SK-N-SH (cell line): ENCODE measurements at places on chromosomes 1 and 21. TPM values are rescaled to one million over a fixed set of nuclear protein-coding genes. Genes with fewer than 3 reads are reported as not detected.
A peak's percentile ranks its signal among the peaks of the same experiment; 100 is the strongest.

The MPL gene
- polyA plus RNA-seq = not detected in 2 replicates

The CDKN2C gene
- 27.0 and 29.4 TPM in 2 replicates for polyA plus RNA-seq

The GCSAML gene
- not detected in 2 replicates for polyA plus RNA-seq

- no peaks in the 10 kb centered on the region for H3K36me3 ChIP-seq
- H3K4me3 ChIP-seq = no peak overlapping the region
- H3K4me1 ChIP-seq = no peaks in the 10 kb centered on the region
- no peaks in the 10 kb centered on the region for H3K27me3 ChIP-seq
Measured at GRCh38 chr21:41775149-41775472, 8.3 kb upstream of the RIPK4 start.

The FCAMR gene
- polyA plus RNA-seq = not detected in 2 replicates

The PEAR1 gene
- 1.2 and 1.7 TPM in 2 replicates for polyA plus RNA-seq

The KRTAP19-1 gene
- polyA plus RNA-seq = not detected in 2 replicates

GRCh38 chr1:113742515-113742914 lies 16.8 kb downstream of the PHTF1 start:
- no peak overlapping the region for H3K4me3 ChIP-seq
- peaks cover 9% of the 10 kb centered on the region for H3K4me1 ChIP-seq
- H3K36me3 ChIP-seq = peaks cover 42% of the 10 kb centered on the region
- H3K27me3 ChIP-seq = no peaks in the 10 kb centered on the region

DNA sequence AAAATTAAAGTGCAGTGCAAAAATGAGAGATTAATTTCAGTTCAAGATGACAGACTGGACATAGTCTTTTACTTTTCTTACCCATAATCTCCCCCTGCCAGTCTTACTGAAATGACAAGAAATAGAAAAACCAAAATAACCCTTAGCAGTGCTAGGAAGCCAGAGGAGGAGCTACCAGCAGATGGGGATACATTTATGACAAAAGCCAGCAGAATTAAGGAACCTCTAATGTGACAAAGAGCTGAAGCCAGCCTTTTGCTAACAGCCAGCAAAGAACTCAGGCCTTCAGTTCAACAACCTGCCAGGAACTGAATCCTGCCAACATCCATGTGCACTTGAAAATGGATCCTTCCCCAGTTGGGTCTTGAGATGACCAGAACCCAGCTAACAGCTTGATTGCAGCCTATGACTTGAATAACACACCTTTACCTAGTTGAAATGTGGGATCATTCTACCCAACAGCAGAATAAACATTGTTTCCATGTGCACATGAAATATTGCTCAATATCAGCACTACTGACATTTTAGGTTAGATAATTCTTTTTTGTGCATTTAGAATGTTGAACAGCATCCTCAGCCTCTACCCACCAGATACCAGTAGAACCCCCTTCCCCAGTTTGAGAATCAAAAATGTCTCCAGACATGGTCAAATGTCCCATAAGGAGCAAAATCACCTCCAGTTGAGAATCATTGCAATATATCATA lies 7.9 kb upstream of the TRAF5 start:
- DNase-seq = no peak
- H3K36me3 ChIP-seq = peaks cover 28% of the 10 kb centered on the region
- no peaks in the 10 kb centered on the region for H3K4me1 ChIP-seq
- H3K4me3 ChIP-seq = no peak overlapping the region
- H3K27me3 ChIP-seq = no peaks in the 10 kb centered on the region

The GALNT2 gene
- polyA plus RNA-seq = 99.8 and 118 TPM in 2 replicates

GRCh38 chr1:40694353-40694874 lies 2.9 kb downstream of the NFYC start:
- DNase-seq = no peak
- peaks cover 17% of the 10 kb centered on the region; the same call in 1 of the 2 replicates for H3K4me1 ChIP-seq
- peaks cover 1% of the 10 kb centered on the region for H3K36me3 ChIP-seq
- H3K27me3 ChIP-seq = no peaks in the 10 kb centered on the region
- no peak overlapping the region for H3K27ac ChIP-seq

DNA sequence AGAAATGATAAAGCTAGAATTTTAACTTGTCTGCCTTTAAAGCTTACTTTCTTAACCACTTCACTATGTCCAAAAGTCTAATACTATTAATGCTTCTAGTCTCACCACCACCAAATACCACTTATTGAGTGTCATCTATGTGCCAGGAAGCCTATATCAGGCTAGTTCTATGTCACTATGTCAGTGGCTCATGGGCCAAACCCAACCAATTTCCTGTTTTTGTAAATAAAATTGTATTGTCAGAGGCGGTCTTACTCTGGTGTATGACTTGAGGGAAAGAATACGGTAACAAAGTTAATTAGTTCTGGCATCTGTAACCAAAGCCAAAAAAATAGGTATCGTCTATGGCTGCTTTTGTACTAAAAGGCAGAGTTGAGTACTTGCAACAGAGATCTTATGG lies 14.8 kb downstream of the F5 start:
- no peak for DNase-seq
- no peaks in the 10 kb centered on the region for H3K36me3 ChIP-seq
- no peaks in the 10 kb centered on the region for H3K4me1 ChIP-seq
- no peak overlapping the region for H3K4me3 ChIP-seq
- H3K27ac ChIP-seq = no peak overlapping the region

DNA sequence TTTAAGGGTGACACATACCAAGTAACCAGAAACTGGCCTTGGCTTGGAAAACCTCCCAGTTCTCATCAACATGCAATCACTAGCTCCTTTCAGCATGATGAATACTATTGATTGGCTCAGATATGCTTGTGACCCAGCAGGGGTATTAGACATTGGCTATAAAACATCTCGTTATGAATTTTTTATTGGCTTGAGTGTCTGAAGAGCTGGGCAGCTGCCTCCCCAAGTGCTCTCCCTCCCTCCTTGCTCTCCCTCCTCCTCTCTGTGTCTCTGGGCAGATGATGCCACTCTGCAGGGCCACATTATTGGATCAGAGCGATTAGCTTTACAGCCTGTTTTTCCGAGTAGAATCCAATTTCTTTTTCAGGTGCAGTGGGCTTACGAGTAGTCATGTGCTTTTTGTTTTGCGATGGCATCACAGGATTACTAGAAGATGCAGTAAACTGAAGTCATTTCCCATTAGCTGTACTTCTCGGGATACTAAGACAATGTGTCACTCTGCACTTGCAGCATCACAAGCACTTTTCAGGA lies 79.3 kb upstream of the ATF3 start:
- no peak overlapping the region for H3K4me3 ChIP-seq
- H3K36me3 ChIP-seq = no peaks in the 10 kb centered on the region
- H3K27ac ChIP-seq = no peak overlapping the region
- H3K27me3 ChIP-seq = peaks cover 5% of the 10 kb centered on the region; the same call in 1 of the 2 replicates
- no peaks in the 10 kb centered on the region; the same call in 1 of the 2 replicates for H3K4me1 ChIP-seq
- no peak for DNase-seq

DNA sequence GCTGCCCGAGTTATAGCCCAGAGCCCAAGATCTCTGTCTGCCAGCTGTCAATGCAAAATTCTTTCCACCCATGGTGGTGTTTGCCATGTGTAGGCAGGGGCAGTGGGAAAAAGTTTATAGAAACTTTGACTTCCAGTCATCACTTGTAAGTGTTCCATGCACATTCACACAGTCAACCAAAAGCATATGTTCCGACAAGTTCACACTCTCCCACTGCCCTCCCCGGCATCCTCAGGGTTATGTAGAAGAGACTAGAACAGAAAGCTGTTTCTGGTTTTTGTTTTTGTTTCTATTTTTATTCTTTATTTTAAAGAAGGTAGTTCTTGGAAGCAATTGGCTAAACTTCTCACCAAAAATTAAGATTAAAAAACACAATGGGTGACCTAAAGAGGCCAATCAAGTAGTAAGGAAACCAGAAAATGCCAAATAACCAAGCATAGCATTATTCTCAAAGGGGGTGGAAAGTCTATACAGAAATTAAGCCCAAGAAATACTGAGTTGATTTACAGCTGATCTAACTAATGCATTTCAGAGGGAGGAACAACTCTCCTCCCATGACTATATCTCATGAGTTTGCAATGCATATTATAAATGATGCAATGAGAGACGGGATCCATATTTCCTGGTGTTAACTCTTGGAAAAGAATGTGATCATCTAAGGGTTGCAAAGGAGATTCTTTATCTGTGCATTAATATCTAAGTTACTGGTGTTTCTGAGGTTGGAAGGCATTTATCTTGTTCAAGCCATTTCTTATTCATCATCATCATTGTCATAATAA lies 91.5 kb upstream of the ETS2 start:
- no peaks in the 10 kb centered on the region for H3K4me1 ChIP-seq
- no peaks in the 10 kb centered on the region for H3K27me3 ChIP-seq
- DNase-seq = no peak
- H3K27ac ChIP-seq = no peak overlapping the region
- H3K36me3 ChIP-seq = no peaks in the 10 kb centered on the region

- H3K4me1 ChIP-seq = no peaks in the 10 kb centered on the region
- DNase-seq = no peak
- H3K27ac ChIP-seq = no peak overlapping the region
- no peaks in the 10 kb centered on the region for H3K27me3 ChIP-seq
Measured at GRCh38 chr1:199955235-199955634, 72.3 kb upstream of the NR5A2 start.

The HES3 gene
- not detected in 2 replicates for polyA plus RNA-seq

DNA sequence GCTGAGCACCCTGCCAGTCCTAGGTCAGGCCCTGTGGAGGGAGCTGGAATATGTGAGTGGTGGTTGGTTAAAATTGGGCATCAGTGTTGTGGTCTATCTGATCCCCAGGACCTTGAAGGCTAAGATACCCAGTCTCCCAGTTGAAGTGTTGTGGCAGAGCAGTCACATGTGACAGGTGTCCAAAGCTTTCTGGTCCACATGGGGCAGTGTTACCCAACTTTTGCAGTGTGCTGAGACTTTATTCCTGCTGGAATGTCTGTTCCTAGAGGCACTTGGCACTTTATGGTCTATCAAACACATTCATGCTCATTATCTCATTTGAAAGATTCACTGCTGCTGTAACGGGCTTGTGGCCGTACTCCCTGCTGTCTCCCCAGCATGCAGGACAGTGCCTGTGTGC lies 21.0 kb upstream of the LORICRIN start:
- no peaks in the 10 kb centered on the region for H3K27me3 ChIP-seq
- H3K27ac ChIP-seq = no peak overlapping the region
- H3K4me1 ChIP-seq = no peaks in the 10 kb centered on the region
- no peaks in the 10 kb centered on the region for H3K36me3 ChIP-seq
- H3K4me3 ChIP-seq = no peak overlapping the region
- no peak for DNase-seq

- no peaks in the 10 kb centered on the region for H3K27me3 ChIP-seq
- H3K36me3 ChIP-seq = no peaks in the 10 kb centered on the region
- H3K27ac ChIP-seq = no peak overlapping the region
- DNase-seq = peak; percentile 48
- no peak overlapping the region for H3K4me3 ChIP-seq
- H3K4me1 ChIP-seq = no peaks in the 10 kb centered on the region
Measured at GRCh38 chr21:43703035-43703880, 15.7 kb upstream of the PDXK start.

The RGS1 gene
- polyA plus RNA-seq = 0.05 and 0.12 TPM in 2 replicates

- H3K4me3 ChIP-seq = no peak overlapping the region; the same call in 1 of the 2 replicates
- H3K27ac ChIP-seq = no peak overlapping the region; the same call in 1 of the 2 replicates
- peaks cover 3% of the 10 kb centered on the region for H3K4me1 ChIP-seq
- no peak for DNase-seq
Measured at GRCh38 chr1:113770031-113770430, 10.7 kb upstream of the PHTF1 start.

DNA sequence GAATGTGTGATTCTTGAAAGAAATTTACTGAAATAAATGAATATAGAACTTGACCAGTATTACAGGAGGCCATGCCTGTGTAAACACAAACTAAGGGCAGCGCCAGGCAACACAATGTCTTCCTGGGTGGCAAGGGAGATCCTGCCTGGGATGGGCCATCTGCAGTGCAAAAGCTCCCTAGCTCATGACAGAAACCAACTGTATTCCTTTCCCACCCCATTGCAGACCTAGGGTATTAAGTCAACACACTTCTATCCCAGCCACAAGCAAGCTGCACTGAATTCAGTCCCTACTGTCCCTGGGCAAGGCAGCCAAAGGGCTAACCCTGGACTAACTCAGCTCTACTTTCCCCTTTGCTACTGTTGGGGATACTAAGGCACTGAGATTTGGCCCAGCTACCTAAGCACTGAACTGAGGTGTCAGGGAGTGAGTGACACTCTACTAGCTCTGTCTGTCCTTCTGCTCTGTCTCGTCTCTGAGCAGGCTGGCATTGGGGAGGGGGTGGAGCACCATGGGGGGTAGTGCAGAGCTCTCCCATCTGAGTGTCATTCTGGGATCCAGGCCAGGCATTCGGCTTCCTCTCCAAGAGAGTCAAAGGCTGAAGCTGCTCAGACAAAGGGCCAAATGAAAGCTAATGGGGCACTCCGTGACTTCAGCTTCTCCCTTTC lies 2.5 kb downstream of the INKA2 start:
- no peaks in the 10 kb centered on the region for H3K36me3 ChIP-seq
- H3K27me3 ChIP-seq = no peaks in the 10 kb centered on the region

The RGS8 gene
- polyA plus RNA-seq = not detected in 2 replicates

DNA sequence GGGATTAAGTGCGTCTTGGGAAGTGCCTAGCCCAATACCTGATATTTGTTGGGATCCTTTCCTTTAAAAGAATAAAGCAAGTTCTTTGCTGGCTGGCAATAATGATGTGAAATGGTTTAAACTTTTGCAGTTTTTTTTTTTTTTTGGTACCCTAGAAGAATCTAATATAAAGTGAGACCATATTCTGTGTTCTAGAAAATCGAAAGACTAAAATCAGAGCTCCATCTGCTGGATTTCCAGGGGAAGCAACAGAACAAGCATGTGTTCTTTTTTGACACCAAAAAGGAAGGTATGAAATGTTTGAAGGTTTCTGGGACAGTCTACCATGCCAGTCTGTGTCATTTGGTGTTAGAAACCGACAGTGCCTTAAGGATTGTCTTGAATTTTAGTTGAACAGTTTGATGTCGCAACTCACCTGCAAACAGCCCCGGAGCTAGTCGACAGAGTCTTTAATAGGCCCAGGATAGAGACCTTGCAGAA lies 6.4 kb downstream of the UTP11 start:
- H3K36me3 ChIP-seq = peaks cover 75% of the 10 kb centered on the region
- H3K27me3 ChIP-seq = no peaks in the 10 kb centered on the region

GRCh38 chr1:168751195-168751650 lies 22.2 kb upstream of the DPT start:
- H3K27ac ChIP-seq = no peak overlapping the region
- DNase-seq = no peak
- no peak overlapping the region for H3K4me3 ChIP-seq
- H3K4me1 ChIP-seq = no peaks in the 10 kb centered on the region

The KLF17 gene
- 0.21 and 0.26 TPM in 2 replicates for polyA plus RNA-seq

The IFFO2 gene
- 10.5 TPM in 2 replicates for polyA plus RNA-seq

DNA sequence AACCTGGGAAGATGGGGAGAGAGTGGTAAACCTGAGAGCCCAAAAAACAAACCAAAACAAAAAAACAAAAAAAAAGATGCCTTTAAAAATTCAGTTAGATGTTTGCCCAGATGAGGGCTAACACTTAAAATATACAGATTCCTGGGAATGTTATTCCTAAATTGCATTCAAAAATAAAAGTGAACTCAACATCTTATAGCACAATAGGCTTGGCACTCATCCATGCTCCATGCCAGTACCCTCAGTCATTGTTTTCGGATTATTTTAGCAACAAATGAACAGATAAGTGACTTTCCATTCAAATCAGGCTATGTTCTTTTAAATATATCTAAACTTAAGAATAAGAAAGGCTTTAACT lies 3.7 kb downstream of the ATP1A1 start:
- no peak for DNase-seq
- H3K27ac ChIP-seq = peak overlapping the region; percentile 84
- H3K36me3 ChIP-seq = no peaks in the 10 kb centered on the region
- H3K4me3 ChIP-seq = peak overlapping the region; percentile 71
- peaks cover 47% of the 10 kb centered on the region for H3K4me1 ChIP-seq
- no peaks in the 10 kb centered on the region for H3K27me3 ChIP-seq

GRCh38 chr21:25555492-25555891 lies 51.8 kb downstream of the MRPL39 start:
- no peak overlapping the region for H3K27ac ChIP-seq
- H3K4me1 ChIP-seq = no peaks in the 10 kb centered on the region
- peaks cover 1% of the 10 kb centered on the region for H3K36me3 ChIP-seq
- H3K27me3 ChIP-seq = no peaks in the 10 kb centered on the region
